ENCODE measurements at places on chromosomes 3 and 15.

DNA sequence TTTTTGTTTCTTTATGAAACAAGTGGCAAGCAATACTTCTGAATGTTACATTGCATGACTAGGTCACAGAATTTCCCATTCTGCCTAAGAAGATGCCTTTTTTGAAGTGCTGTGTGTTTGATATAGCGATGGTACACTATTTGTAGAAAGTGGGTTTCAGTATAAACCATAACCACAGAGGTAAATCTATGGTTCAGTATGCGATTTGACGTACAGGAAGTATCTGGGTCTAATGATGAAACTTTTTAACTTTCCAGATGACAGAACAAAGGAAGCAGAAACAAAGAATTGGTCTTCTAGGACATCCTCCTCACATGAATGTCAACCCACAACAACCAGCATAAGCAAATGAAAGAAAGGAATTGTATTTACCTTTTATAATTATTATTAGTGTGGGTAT is 133.4 kb upstream of the BHLHE40 start:
- DNase-seq, result no peak

GRCh38 chr15:75760704-75761435 is 48.2 kb upstream of the CSPG4 start:
- no peak for DNase-seq

- no peak for DNase-seq
Observed at GRCh38 chr15:72604794-72605193, 49.7 kb upstream of the GOLGA6B start.

GRCh38 chr3:139460076-139460475 is 16.2 kb downstream of the RBP2 start:
- no peak for DNase-seq

- DNase-seq, result no peak
Observed at GRCh38 chr3:187964760-187965159, 189.2 kb upstream of the LPP start.

- no peak for DNase-seq
Observed at GRCh38 chr3:115651087-115651486, 27.8 kb downstream of the GAP43 start.

- no peak for DNase-seq
Observed at GRCh38 chr3:127790882-127791183, 31.5 kb downstream of the MGLL start.

DNA sequence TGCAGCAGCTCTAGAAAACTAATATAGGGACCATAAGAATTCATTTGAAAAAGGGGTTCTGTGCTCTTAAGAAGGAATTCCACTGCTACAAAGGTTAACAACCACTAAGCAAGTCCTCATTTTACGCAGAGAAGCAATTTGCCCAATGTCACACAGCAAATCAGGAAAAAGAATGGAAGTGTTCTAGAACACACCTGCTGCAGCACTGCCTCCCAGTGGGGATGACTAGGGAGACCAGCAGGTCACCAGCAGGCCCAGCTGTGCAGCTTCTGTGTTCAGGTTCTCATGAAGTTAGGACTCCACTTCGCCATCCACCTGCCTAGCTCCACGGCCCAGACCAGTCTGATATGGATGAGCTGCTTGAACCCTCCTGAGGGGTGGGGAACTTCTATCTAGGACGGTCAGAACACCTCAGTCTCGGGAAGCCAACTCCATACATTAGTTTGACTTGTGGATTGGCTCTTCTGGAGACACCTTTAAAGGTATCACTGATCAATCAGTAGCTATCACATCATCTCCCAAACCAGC is 18.6 kb downstream of the POMGNT2 start:
- DNase-seq, result no peak

GRCh38 chr15:98439523-98439942 is 208.8 kb upstream of the IGF1R start:
- no peak for DNase-seq

GRCh38 chr3:61912158-61912557 is 350.8 kb downstream of the PTPRG start:
- no peak for DNase-seq

GRCh38 chr3:62149962-62150361 is 223.4 kb downstream of the FEZF2 start:
- peak; percentile 4 for DNase-seq

DNA sequence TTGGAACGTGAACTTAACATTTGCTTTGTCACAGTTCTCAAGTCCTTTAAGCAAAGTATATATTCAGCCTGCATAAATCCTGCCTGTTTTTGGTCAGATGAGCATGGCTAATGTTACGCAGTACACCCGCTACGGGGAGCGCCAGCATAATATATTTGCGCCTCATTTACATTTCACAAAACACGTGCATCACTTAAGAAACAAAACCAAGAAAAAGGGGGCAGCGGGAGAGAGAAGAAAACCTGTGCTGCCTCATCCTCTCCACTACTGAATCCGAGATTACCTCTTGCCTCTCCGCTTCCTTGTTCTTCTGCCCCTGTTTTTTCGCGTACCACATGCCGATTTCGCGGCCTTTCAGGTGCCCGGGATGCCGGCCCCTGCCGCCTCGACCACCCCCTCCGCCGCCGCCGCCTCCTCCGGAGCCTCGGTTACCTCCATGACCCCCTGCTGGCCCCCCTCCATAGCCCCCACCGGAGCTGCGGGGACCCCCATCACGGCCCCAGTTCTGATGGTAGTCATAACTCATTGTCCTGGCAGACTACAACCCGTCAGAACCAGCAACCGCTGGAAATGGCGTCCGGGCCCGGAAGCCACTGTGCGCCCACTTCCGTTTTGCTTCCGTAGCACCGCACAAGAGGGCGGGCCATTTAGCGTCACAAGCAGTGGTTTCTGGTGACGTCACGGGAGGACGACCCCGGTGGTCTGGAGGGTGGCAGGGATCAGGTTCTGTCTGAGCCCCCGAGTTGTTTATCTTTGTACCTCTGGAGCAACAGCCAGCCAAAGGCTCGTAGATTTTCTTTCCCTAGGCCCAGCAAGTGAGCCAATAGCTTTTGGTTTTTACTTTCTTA is at the start of gene DHX36:
DHX36 (minus strand) TSS at position 597 of the 848 bp plus-strand sequence; CDS start at position 526, 71 bp downstream.
- peak; percentile 91 for DNase-seq

GRCh38 chr15:89349206-89349558 is 14.6 kb upstream of the POLG start:
- no peak for DNase-seq

Data from RKO (cell line).